ENCODE measurements at places on chromosomes 6 and 20.

DNA sequence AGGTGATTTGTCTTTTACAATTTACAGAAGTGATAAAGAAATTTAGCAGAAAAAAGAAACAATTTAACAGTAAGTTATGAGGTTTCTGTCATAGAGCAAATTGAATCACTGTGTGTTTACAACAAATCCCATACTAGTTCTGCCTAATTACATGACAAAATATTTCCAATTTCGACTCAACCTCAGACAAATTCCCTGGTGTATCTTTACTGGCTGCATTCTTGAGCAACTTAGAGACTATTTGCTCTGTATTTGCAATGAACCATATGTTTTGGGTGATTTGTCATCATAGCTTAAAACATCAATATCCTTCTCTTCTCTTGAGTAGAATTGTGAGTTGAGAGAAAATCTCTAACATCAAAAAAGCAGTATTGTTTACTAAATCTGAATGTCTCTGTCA lies 128.7 kb downstream of the SIM1 start:
- no peak for DNase-seq

GRCh38 chr6:31763619-31763940 lies 1.1 kb downstream of the SAPCD1 start:
- DNase-seq = no peak

- DNase-seq = peak; percentile 60
Observed at GRCh38 chr6:15491255-15491985, 171.4 kb downstream of the DTNBP1 start.

DNA sequence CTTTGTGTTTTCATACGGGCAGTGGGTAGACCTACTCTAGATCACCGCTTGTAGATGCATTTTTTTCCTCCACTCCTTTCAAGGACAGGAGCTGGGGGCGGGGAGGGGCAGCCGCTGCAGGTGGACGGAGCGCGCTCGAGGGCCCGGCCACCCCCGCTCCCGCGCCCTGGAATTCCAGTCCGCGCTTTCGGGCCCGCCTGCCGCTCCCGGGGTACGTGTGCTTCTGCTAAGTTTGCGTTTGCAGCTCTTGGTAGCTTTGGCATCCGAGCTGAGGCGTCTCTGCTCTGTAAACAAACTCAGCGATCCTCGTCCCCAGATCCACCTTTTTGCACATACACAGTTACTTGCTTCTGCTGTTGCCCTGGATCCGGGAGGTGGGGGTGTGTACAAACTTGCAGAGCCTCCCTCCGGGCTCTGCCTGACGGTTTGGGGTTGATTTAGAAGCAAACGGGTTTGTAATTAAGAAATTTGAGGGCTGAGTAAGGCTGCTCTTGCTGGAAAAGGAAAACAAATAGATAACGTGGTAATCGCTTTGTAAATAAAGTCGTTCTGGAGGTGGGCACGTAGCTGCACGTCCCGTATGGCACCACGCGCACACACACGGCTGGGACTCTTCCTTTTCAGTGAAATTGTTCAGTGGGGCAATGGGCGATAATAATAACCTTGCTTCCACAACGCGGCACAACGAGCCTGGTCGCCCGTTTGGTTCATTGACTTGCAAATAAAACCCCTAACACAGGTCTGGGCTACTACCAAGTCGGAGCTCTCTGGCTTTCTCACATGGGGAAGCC lies 973 bp upstream of the CITED2 start:
- peak; percentile 83 for DNase-seq

DNA sequence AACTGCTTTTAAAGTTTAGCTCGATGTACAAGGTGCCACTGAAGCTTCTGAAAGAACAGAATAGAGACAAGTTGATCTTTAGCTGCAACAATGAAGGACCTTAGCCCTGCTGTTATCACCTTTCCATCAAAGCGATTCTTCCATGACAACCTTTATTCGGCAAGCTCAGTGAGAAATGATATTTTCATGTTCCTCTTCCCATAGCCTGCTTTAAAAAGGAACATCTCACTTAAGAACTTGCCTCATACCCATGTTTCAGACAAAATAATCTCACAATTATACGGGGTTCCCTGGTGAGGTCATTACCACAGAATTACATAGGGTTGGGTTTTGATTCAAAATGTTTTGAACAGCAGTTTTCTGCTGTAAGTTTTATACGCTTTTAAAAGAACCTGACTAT lies 264.2 kb downstream of the THBS2 start:
- no peak for DNase-seq

GRCh38 chr6:5598123-5598522 lies 336.8 kb downstream of the FARS2 start:
- DNase-seq = no peak

- no peak for DNase-seq
Observed at GRCh38 chr6:150005761-150006651, 19.3 kb downstream of the RAET1L start.

DNA sequence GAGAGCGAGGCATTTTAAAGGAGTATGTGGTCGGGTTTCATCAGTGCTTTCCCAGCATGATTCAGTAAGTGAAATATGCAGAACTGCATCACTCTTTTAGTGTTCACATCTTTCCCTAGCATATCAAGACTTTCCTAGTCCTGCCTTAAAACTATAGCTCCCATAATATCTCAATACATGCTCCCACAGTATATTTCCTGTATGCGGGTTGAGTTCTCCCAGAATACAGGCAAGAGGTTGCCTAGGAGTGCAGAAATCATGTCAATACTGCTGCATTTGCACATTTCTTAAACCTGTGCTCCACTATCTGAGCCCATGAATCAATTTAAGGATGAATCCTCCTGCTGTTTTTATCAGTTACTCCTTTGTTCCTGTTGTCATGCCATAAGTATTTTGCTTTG lies 386.6 kb upstream of the SLC35B3 start:
- DNase-seq = no peak

DNA sequence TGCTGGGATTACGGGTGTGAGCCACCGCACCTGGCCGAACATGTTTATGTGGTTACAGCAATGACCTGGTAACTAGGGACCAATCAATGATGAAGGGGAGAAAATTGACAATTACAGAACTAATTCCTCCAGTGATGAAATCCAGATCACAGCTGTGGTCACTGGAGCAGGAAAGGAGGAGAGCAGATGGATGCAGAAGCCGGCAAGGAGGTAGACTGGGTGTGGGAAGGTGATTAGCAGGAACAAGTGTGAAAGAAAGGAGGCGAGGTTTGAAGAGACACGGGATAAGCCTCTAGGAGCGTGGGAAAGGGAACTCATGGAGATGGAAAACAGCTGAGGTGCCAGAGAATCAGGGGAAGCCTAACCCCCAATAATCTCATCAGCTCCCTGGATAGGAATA lies 17.2 kb upstream of the SPAG4 start:
- no peak for DNase-seq

DNA sequence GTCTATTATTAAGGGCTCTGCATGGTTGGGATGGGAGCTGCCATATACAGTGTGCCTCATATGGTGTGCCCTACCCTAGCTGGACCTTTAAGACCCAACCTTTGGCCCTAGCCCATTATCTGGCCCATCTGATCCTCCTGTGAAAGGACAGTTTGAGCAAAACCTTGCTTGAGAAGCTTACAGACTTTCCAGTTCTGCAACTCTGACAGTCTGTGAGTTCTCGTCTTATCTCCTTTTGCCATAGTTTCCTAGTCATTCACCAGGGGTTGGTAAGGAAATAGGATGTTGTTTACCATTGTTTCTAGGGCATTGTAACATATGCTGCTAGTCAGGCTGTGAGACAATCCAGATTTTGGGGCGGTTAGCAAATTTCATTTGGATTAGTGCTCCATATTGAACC lies 17.2 kb downstream of the CTNNBL1 start:
- no peak for DNase-seq

DNA sequence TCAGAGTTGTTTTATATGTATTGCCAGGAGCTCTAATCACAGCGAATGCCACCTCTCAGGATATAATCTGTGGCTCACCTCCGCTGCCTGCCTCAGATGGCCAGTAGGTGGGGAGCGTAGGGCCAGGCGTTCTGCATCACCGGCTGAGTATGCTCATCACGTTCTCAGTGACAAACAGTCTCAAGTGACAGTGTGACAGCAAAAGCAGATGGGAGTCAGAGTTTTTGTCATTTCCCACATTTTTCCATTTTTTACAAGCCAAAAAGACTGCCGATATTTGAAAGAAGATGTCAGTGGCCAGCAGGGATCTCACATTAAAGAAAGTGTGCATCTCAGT lies 208.7 kb downstream of the ALDH8A1 start:
- no peak for DNase-seq

DNA sequence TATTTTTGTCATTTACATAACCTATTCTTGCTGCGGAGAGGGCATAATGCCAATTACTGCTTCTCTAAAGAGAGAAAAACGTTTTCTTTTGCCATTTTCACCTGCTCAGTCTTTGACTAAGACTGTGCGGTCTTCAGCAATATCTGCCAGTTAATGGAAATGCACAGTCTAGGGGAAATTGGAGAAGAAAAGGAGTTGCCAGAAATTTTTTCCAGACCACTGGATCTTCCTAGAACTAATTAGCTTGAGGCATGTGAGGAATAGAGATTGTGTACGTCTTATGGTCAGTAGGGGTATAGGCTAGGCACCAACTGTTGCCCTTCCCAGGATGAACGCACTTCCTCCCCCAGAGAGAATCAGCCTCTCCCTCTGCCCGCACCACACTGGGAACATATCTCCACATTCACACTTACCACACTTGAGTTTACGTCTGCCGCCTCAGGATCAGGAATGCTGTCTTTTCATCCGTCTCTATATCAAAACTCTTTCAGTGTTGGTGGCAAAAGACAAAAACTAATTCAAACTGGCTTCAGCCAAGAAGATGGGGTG lies 67.9 kb upstream of the E2F3 start:
- DNase-seq = no peak

GRCh38 chr6:116579143-116579542 lies 7.8 kb downstream of the RWDD1 start:
- DNase-seq = no peak

DNA sequence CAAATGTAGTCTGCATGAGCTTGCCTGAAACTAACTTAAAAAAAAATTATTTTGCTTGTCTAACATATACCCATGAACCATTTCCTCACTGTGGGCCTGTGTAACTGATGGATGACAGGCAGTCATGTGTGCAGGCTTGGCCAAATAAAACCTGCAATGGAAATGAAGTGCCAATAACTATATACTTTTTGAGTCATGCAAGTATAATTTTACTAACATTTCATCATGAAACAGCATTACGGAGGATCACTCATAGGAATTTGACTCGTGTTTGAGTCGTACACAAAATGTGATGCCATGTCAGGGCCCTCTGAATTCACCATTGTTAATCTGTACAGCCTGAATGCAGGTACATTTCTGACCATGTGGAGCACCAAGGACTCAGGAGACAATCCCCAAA lies 46.6 kb downstream of the HDDC2 start:
- DNase-seq = no peak

DNA sequence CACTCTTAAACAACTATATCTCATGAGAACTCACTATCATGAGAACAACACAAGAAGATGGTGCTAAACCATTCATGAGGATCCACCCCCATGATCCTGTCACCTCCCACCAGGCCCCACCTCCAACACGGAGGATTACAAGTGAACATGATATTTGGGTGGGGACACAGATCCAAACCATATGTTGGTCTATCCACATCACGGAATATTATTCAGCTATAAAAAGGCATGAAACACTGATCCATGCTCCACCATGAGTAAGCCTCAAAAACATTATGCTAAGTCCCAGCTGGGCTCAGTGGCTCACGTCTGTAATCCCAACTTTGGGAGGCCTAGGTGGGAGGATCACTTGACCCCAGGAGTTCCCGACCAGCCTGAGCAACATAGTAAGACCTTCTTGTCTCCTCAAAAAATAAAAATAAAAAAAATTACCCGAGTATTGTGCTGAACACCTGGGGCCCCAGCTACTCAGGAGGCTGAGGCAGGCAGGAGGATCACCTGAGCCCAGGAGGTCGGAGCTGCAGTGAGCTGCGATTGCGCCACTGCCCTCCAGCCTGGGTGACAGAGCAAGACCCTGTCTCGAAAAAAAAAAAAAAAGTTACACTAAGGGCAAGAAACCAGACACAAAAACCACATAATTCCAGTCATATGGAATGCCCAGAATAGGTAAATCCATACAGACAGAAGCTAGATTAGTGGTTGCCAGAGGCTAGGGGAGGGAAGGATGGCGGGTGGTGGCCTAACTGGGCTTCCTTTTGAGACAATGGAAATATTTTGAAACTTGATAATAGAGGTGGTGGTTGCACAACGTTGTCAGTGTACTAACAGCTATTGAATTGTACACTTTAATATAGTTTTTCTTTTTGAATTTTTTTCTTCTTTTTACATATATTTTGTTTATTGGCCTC lies 43.1 kb downstream of the ZNF217 start:
- DNase-seq = no peak

DNA sequence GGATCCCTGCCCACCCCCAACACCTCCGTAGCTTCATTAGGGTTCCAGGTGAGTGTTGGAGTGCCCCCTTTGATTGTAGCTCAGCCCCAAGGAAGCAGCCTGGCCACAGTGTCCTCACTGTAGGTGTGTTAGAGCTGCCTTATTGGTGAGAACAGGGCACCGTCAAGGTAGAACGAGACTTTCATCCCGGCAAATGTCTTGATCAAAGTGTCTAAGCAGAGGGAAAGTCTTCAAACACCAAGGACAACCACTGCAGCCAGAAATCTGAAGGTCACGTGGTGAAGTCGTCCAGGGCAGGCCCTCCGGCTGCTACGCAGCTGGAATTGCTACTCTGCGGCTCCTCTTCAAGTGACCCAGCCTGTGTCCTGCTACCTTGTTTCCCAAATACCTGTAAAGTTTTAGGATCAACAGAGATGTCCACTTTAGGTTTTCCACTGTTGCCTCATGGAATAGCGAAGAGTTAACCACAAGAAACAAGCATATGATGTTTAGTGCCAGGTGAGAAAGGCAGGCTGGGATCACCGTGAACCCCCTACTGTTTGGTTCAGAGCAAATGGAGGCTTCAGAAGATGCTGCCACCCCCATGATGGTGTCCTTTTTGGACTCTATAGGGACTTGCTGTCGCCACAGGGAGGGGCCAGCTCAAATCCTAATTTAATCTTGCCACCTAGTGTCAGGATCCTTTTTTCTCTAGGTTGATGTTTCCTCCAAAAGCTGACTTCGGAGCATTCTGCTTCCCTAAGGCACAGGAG lies 1.7 kb upstream of the DLL1 start:
- no peak for DNase-seq

DNA sequence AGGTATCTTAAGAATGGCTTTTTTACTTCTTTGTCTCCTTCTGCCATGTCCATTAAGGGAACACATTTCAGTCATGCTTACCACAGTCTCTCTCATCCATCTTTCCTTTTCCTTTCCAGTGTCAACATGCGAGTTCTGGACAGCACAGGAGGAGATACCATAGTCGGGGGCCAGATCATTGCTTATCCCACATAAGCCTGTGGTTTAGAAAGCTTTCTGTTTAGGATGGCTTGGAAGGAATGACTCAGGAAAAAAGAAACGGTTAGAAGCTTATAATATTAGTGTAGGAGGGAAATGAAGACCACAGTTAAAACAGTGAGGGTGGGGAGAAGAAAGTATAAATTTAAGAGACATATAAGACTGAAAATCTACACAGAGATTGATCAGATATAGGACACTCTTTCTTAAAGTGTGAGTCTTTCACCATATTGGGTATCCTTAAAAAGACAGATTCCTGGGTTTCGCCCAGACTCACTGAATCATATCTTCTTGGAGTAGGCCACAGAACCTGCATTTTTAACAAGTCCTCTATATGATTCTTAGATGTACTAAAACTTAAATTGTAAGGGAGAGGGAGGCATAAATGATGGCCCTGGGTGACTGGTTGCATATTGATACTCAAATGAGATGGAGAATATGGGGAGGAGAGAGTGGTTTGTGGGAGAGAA lies 36.1 kb downstream of the DSE start:
- DNase-seq = no peak

- DNase-seq = no peak
Observed at GRCh38 chr6:2688401-2689064, 62.2 kb downstream of the MYLK4 start.

GRCh38 chr20:34355427-34355826 lies 7.6 kb upstream of the ITCH start:
- DNase-seq = no peak
